Epithelial cell of proximal tubule (primary cell): ENCODE measurements at places on chromosomes 3 and 15.

DNA sequence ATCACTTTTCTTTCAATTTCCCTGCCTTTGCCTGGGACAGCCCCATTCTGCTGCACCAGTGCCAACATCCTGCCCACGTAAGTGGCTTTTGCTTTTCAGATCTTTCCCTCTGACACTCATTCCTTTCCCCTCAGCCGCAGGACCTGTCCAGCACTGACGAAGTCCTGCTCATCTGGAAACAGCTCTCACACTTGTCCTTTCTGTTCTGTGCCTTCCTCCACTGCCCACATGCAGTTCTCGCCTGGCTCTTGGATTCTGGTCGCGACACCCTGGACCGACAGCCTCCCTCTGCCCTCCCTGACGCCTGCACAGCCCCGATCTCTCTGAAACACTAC is 99.7 kb downstream of the ADCY5 start:
- DNase-seq: no peak

DNA sequence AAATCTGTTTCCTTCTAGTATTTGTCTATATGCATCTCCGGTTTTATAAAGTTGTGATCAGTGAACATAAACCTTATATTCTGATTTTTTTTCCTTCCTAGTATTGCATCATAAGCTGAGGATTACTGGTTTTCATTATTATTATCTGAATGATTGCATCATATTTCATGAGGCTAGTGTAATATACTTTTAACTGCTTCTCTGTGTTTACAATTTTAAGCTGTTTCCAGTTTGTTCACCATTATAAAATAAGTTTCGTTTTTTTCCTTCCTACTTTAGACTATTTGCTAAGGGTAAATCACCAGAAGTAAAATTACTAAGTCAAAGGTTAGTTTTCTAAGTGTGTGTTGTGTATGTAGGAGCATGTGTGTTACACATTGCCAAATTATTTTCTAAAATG is 20.2 kb downstream of the SEMA6D start:
- DNase-seq: no peak

GRCh38 chr15:46442901-46443590 is 808.2 kb downstream of the SQOR start:
- DNase-seq: no peak

GRCh38 chr3:188926111-188926510 is 245.7 kb upstream of the TPRG1 start:
- DNase-seq: no peak

GRCh38 chr3:39471652-39472051 is 4.2 kb downstream of the MOBP start:
- no peak for DNase-seq

GRCh38 chr3:168422843-168423242 is 327.1 kb upstream of the GOLIM4 start:
- no peak for DNase-seq

- DNase-seq: no peak
Measured at GRCh38 chr3:167653760-167654159, at the start of gene WDR49. Gene WDR49, minus strand, starts transcription at chr3:167653942. Its CDS starts 517 bp downstream, at chr3:167653425.

GRCh38 chr3:139101396-139101795 is 56.7 kb upstream of the PRR23C start:
- no peak for DNase-seq

DNA sequence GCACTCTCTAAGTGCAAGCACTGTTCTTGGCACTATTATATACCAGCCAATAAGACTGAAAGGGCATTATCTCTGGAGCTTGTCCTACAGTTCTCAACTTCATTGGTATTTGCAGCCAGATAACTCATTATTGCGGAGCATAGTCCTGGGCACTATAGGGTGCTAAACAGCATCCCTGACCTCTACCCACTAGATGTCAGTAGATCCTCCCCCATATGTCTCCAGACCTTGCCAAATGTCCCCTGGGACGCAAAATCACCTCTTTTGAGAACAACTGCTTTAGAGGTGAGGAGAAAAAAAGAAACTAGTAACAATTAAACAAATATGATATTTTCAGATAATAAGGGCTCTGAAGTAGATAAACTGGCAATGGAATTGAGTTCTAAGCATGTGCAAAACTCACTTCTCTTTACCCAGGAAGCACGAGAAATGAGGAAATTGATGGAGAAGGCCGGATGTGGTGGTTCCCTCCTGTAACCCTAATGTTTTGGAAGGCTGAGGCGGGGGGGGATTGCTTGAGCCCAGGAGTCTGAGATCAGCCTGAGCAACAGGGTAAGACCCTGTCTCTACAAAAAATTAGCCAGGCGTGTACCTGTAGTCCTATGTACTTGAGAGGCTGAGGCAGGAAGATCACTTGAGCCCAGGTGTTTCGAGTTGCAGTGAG is 61.4 kb downstream of the FRMD4B start:
- no peak for DNase-seq

GRCh38 chr3:187082758-187083375 is 56.4 kb downstream of the RPL39L start:
- no peak for DNase-seq

DNA sequence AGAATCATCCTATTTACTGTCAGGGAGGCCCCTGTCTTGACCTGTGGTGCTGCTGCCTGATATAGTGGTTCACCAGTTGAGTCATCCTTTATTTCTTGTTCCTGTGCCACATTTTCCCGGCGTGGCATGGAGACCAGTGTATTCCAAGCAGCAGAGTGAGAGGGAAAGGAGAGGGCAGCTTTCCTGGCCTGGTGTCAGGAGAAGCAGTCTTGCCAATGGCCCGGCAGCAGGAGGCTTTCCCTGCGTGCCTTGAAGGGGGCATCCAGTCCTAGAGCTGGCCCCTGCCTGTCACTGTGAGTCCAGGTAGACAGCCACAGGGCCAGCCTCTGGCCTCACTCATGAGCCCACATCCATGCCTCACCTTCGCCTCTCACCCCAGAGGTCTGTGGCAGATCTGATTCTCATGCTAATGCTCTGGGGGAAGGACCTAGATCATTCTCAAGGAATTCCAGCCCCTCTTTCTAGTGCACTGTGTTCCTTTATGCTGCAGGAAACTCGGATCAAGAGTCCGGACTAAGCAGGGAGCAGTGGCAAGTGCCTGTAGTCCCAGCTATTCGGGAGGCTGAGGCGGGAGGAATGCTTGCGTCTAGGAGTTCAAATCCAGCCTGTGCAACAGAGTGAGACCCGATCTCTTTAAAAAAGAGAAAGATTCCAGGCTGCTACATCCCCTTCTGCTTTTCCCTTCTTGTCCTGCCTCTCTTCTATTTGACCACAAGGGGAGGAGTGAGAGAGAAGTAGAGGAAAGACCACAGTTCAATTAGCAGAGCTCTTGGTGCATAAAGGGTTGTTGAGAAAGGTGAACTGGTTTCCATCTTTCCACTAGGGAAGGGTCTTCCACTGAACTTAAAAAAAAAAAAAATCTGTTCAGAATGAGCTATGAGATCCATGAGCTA is 66.8 kb upstream of the HACD2 start:
- DNase-seq: no peak

- DNase-seq: no peak
Measured at GRCh38 chr3:55723653-55724406, 236.7 kb upstream of the WNT5A start.

DNA sequence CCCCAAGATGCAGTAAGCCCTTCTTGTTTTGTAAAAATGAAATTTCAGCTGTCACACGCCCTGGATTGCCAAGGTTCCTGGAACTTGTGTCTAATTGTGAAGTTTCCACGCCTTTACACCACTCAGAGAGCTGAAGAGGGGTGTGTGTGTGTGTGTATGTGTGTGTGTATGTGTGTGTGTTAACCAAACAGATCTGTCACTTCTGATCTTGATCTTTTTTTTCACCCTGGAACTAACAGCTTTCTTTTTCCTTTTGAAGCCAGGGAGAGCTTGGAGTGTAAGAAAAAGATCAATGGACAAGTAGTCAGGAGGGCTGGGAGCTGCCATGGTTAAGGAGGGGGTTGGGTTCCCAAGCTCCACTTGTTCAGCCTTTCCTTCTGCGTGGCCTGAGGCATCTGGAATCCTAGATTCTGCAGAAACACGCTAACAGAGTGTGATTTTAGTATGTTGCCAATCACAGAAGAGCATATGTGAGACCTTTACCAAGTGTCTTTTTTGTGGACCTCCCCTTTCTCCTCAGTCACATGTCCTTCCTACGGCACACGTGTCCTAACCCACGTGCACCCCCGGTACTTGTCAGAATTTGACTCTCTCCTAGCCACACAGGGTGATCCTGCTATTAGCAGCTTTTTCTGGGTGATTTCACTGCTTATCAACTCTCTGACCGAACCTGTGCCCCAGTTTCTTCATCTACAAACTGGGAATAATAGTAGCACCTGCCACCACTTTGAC is 11.5 kb downstream of the TIMP4 start:
- no peak for DNase-seq

GRCh38 chr3:99714146-99714545 is 75.8 kb downstream of the COL8A1 start:
- no peak for DNase-seq

GRCh38 chr3:186277268-186277909 is 84.6 kb downstream of the DGKG start:
- no peak for DNase-seq

- DNase-seq: no peak
Measured at GRCh38 chr3:24388611-24389010, 106.0 kb downstream of the THRB start.

DNA sequence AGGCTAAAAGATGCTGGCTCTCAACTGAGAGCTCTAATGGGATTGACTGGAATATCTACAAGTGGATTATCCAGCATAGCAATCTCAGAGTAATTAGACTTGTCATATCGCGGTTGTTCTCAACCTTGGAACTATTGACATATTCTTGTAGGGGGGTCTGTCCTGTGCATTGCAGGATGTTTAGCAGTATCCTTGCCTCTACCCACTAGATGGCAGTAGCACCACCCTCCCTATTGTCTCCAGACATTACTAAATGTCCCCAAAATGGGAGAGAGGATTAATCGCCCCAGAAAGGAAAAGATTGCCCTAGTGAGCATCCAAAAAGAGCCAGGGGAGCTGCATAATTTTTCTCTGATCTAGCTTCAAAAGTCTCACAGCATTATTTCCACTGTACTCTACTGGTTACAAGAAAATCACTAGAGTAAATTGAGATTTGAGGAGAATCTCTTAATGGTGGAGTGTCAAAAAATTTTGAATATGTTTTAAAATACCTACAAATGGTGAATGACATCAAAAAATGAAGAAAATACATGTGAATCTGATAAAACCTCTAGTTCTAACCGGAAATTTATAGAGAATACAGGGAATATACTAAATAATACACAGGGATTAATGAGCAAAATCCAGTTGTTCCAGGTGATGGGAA is 388.2 kb upstream of the AGTR1 start:
- no peak for DNase-seq

DNA sequence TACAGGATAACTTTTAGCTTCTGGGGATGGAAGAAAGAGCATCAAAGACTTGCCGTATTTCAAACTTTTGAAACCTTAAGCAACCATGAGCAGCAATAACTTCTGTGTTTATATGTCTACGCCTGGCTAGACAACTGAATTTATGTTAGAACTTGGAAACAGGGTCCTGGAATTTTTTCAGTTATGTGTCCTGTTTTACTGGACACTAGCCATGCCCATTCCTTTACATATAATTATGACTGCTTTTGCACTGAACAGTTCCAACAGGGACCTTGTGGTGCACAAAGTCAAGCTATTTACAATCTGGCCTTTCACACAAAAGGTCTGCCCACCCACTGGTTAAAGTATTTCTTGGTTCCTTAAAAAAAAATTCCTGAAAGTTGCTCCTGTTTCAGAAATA is 37.1 kb downstream of the TJP1 start:
- DNase-seq: no peak

DNA sequence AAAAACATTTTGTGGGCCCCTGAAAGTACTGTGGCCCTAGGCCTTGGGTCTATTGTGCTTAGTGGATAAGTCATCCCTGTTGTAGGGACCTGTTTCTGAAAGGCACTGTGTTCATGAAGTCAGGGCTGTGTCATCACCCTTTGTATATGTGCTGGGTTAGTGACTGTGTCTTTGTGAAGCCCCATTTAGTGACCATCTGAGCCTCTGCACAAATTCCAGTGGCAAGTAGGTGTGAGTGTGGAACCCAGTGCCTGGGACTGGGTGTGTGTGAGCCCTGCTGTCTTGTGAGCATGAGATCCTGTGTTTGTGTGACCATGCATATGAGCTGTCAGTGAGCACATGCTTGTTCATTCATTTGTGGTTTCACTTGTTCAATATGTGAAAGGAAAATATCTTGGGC is 1.2 kb upstream of the HYAL1 start:
- no peak for DNase-seq

- DNase-seq: no peak
Measured at GRCh38 chr15:82679626-82680199, 30.0 kb downstream of the AP3B2 start.

GRCh38 chr3:113193719-113194118 is 17.6 kb upstream of the BOC start:
- DNase-seq: no peak

GRCh38 chr3:195766671-195767070 is 45.1 kb downstream of the MUC4 start:
- DNase-seq: no peak

DNA sequence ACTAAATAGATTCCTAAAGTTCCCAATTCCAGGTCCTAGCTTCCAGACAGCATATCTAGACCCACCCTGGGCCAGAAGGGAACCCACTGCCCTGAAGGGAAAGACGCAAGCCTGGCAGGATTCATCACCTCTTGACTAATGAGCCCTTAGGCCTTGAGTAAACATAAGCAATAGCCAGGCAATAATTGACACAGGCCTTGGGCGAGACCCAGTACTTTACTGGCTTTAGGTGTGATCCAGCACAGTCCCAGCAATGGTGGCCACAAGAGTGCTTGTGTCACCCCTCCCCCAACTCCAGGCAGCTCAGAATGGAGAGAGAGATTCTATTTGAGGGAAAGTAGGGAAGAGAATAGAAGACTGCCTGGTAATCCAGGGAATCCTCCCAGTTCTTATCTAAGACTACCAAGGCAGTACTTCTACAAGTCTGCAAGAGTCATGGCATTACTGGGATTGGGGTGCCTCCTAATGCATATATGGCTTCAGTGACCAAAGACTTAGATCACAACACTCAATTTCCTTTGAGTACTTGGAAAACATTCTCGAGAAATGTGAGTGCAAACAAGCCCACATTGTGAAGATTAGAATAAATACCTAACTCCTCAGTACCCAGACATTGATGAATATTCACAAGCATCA is 30.4 kb upstream of the WWTR1 start:
- no peak for DNase-seq

GRCh38 chr3:131546441-131546840 is 43.7 kb upstream of the MRPL3 start:
- DNase-seq: no peak

DNA sequence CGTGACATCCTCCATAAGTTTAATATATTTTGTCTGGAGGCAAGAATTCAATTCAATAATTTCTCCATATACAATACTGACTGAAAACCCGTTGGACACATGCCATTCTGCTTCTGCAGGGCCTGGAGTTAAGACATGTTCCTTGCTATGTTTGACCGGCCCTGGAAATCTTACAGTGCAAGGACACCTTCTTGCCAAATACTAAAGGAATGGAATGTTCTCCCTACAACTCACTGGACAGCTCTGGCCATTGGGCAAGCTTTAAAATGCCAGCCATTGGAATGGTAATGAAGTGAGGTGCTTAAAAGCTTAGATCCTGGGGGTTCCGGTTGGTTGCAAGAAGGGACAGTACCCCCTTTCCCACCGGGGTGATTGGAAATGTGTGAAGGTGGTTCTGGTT is 329.8 kb upstream of the PROK2 start:
- DNase-seq: no peak
